Stimulated activated CD8-positive, alpha-beta memory T cell treated with anti-CD3 and anti-CD28 coated beads, Interleukin-15, amount 100 ng/mL, for 24 hours (primary cell): ENCODE measurements at places on chromosomes 5 and 9.

DNA sequence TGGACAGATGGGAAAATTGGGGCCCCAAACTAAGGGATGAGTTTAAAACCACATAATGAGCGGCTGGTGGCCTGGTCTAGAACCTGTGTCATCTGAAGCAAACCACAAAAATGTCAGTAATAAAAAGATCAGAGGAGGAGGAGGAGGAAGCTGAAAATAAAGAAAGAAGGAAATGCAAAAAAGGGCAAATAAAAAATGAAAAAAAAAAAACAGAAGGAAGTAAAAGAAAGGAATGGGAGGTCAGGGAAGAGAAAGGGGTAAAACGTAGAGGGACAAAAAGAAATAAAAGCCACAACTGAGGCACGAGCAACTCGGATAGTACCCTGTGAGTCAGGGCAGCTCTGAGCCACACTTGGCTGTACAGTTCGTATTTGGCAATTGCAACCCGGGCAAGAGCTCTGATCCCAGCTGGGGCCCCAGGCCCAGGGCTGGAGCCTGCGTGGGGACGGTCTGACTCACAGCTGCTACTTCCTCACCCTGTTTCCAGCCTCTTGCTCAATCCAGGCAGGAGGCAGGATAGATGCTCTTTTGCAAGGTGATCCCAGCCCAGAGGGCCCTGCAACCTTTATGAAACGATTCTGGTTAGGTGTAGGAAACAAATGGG lies 137.9 kb upstream of the TRIM32 start:
- no peak for DNase-seq

GRCh38 chr5:146291421-146292074 lies 47.1 kb upstream of the POU4F3 start:
- no peak for DNase-seq

GRCh38 chr9:4197548-4197947 lies 102.3 kb downstream of the GLIS3 start:
- no peak for DNase-seq

DNA sequence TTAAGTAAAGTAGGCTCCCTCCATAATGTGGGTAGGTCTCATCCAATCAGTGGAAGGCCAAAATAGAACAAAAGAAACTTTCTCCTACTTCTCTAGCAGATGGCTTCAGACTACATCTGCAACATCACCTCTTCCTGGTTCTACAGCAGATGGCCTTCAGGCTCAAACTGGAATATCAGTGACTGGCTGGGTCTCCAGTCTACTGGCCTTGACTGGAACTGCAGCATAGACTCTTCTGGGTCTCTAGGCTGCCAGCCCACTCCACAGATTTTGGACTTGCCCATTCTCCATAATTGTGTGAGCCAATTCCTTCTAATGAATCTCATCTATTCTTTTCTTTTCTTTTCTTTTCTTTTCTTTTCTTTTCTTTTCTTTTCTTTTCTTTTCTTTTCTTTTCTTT lies 64.8 kb downstream of the ACER2 start:
- no peak for DNase-seq

DNA sequence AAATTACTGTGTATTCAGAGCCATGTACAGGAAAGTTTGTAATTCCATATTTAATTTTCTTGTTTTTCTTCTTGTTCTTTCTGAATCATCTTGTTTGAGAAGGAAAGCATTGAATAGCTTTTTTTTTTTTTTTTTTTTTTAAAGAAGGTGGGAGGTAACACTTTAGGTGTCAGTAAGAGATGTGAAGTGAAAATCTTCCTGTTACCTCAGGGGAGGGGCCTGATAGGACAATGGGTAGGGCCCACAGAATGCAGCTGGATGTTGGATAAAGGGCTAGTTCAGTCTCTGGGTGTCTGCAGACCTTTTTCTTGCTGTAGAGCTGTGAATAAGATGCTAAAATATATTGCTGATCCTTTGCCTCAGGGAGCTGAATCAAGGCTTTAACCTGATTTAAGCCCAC lies 317.4 kb downstream of the MAN2A1 start:
- no peak for DNase-seq
